ENCODE measurements at places on chromosomes 5 and 9.

- no peaks in the 10 kb centered on the region for H3K4me1 ChIP-seq
- DNase-seq, result no peak
- H3K27ac ChIP-seq, result no peak overlapping the region
- H3K4me3 ChIP-seq, result no peak overlapping the region
Measured at GRCh38 chr5:178081571-178082243, 31.6 kb upstream of the N4BP3 start.

GRCh38 chr9:34362614-34363214 lies 14.0 kb downstream of the MYORG start:
- no peak for DNase-seq
- H3K4me3 ChIP-seq, result no peak overlapping the region
- peaks cover 10% of the 10 kb centered on the region for H3K4me1 ChIP-seq

GRCh38 chr9:22483528-22484070 lies 37.0 kb downstream of the DMRTA1 start:
- DNase-seq, result no peak

DNA sequence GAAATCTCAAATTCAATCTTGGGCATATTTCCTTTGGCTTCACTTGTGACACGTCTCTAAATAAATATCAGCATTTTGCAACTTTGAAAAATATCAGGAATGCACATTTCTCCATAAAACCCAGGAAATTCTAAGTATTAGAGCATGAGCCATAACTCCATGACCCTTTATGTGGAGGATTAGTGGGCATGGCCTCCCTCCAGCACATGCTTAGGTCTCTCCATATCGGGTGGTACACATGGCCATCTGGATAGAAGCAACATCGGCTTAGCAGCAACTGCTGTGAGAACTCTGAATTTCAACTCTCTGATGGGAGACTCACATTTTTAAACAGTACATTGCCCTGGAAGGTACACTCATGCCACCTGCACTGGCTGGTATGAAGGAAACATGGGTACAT lies 73.7 kb upstream of the EGFLAM start:
- peaks cover 7% of the 10 kb centered on the region for H3K4me1 ChIP-seq
- no peaks in the 10 kb centered on the region for H3K27me3 ChIP-seq
- no peak overlapping the region for H3K4me3 ChIP-seq
- no peak for DNase-seq

DNA sequence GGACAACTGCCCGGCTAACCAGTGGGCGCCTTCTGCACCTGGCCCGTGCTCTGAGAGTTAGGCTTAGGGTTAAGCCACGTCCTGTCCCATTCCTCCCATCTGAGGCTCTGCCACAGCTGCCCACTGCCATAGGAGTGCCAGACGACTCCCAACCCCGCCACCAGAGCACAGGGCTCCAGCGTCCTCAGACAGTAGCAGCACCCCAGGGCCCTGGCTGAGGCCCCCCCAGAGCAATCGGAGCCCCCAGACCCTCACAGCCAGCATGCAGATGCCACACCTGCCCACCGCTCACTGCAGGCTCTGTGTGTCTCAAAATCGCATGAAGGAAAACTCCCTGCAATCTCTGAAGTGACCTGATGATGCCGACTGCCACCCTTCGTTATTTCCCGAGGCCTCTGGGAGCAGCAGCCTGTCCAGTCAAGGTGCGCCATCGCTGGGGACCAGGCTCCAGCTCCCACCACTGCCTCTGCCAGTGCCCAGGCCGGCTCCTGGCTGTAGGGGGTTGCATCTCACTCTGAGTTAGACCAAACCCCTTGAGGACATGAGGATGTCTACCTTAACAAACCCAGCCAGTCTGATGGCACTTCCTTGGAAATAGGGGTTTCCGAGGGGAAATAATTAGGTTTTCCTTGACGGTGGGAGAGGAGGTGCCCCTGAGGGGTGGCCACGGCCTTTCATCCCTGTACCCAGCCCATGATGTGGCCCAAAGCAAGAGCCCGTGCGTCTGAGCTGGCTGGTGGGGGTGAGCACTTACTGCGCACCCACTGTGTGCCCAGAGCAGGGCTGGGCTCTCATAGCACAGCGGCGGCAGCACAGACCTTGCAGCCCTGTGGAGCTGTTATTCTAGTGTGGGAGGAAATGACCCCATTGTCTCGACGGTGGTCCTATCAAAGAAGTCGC lies 58.0 kb upstream of the RNF130 start:
- H3K4me1 ChIP-seq, result no peaks in the 10 kb centered on the region
- peak; percentile 5 for DNase-seq
- H3K4me3 ChIP-seq, result no peak overlapping the region
- no peaks in the 10 kb centered on the region for H3K27me3 ChIP-seq
- no peak overlapping the region for H3K27ac ChIP-seq
- no peaks in the 10 kb centered on the region for H3K36me3 ChIP-seq

GRCh38 chr5:145946112-145946861 lies 9.9 kb downstream of the SH3RF2 start:
- H3K27ac ChIP-seq, result peak overlapping the region; percentile 71
- H3K4me3 ChIP-seq, result no peak overlapping the region
- H3K27me3 ChIP-seq, result no peaks in the 10 kb centered on the region
- DNase-seq, result peak; percentile 41

DNA sequence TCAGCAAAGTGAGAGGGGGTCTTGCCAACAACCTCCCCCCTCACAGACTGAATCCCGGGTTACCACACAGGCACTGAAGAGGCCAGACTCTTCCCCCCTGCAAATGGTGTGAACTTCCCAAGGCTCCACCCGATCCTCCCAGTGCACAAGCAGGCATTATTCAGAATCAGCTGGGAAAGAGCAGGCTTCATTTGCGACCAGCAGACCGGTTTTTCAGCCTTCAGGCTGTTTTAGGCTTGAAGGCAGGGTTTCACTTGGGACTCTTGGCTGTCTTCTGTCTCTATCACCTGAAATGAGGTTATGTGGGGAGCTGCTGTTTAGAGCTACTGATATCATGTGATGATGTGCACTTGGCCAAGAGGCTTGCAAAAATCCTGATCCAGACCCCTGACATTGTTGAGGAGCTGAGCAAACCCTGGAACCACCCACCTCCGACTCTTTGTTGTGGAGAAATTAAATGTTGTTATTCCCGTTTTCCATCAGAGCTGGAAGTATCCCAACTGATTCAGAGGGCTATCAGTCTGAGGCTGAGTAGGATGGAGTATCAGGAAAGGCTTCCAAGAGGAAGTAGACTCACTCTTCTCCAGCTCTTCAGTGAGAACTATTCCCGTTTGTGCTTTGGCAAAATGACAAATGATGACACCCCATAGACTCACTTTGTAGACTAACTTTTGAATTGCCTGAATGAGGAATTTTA lies 63.3 kb upstream of the ZFR start:
- H3K4me1 ChIP-seq, result peaks cover 30% of the 10 kb centered on the region
- DNase-seq, result no peak
- H3K27me3 ChIP-seq, result no peaks in the 10 kb centered on the region
- H3K4me3 ChIP-seq, result no peak overlapping the region

- no peak overlapping the region for H3K27ac ChIP-seq
- no peak overlapping the region for H3K4me3 ChIP-seq
- no peak for DNase-seq
- no peaks in the 10 kb centered on the region for H3K27me3 ChIP-seq
- H3K4me1 ChIP-seq, result peaks cover 16% of the 10 kb centered on the region
Measured at GRCh38 chr5:119309326-119309725, 46.5 kb upstream of the TNFAIP8 start.

GRCh38 chr9:137253717-137254623 lies 1.2 kb upstream of the NELFB start:
- peak overlapping the region; percentile 43 for H3K4me3 ChIP-seq
- no peaks in the 10 kb centered on the region for H3K27me3 ChIP-seq
- peaks cover 15% of the 10 kb centered on the region for H3K4me1 ChIP-seq
- DNase-seq, result no peak

GRCh38 chr9:111832449-111832848 lies 37.7 kb upstream of the SHOC1 start:
- no peak overlapping the region for H3K4me3 ChIP-seq
- no peaks in the 10 kb centered on the region for H3K36me3 ChIP-seq
- no peaks in the 10 kb centered on the region for H3K27me3 ChIP-seq
- H3K4me1 ChIP-seq, result no peaks in the 10 kb centered on the region

DNA sequence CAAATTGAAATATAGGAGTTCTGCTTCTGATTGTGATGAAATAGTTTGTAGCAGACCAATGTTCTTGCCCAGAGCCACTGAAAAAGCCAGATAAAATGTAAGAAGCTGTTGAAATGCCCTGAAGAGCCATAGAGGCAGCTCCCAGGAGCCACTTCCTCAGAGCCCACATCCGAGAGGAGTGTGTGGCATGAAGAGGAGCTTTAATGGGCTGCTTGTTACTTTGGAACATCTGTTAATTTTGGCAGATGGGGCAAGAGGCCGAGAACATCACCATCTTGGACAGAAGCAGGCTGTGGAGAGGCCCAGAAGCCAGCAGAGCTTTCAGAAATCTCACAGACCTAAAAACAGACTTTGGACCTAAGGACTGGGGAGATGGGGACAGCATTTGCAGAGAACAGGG lies 370.8 kb downstream of the GADD45G start:
- no peak overlapping the region for H3K4me3 ChIP-seq
- no peak overlapping the region for H3K27ac ChIP-seq
- no peaks in the 10 kb centered on the region for H3K36me3 ChIP-seq
- H3K4me1 ChIP-seq, result peaks cover 2% of the 10 kb centered on the region
- no peak for DNase-seq

DNA sequence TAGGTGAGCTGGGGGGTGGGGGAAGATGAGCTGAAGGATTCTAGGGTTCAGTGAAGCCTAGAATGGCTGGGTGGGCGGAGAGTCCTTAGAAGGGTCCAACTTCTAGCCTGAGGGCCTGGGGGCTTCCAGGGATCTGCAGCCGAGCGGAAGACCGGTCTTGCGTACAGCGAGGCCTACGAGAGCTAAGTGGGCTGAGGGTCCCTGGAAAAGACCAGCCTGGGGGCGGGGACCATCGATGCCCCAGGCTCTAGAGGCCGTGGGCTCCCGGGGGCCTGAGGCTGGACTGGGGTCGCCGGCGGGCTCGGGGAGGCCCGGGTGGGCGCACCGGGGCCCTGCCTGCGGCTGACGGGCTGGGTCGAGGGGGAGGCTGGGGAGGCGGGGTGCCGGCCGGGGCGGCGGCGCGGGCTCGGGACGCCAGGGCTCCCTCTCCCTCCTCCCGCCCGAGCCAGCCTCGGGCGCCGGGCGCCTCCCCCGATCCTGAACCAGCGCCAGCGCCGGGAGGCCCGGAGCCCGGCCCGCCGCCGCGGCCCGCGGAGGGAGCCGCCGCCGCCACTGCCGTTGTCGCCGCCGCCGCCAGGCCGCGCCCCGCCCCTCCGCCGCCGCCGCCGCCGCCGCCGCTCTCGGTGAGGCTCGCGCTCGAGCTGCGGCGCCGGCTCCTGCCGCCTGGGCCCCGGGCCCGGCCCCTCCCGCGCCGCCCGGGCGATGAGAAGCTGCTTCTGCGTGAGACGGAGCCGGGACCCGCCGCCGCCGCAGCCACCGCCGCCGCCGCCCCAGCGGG lies at the start of gene MVB12B:
TSS of gene MVB12B (plus strand) at position 602 of the 778 bp plus-strand sequence. CDS start at position 703, 101 bp downstream.
- H3K27ac ChIP-seq, result peak within 1 kb of the TSS; percentile 92
- H3K27me3 ChIP-seq, result no peaks in the 10 kb centered on the region
- H3K4me3 ChIP-seq, result peak within 1 kb of the TSS; percentile 79
- no peaks in the 10 kb centered on the region for H3K36me3 ChIP-seq
- H3K4me1 ChIP-seq, result peaks cover 11% of the 10 kb centered on the region

- peak; percentile 83 for DNase-seq
- no peak overlapping the region for H3K4me3 ChIP-seq
- H3K27ac ChIP-seq, result peak overlapping the region; percentile 83
Measured at GRCh38 chr5:78699552-78700153, 51.1 kb upstream of the LHFPL2 start.

DNA sequence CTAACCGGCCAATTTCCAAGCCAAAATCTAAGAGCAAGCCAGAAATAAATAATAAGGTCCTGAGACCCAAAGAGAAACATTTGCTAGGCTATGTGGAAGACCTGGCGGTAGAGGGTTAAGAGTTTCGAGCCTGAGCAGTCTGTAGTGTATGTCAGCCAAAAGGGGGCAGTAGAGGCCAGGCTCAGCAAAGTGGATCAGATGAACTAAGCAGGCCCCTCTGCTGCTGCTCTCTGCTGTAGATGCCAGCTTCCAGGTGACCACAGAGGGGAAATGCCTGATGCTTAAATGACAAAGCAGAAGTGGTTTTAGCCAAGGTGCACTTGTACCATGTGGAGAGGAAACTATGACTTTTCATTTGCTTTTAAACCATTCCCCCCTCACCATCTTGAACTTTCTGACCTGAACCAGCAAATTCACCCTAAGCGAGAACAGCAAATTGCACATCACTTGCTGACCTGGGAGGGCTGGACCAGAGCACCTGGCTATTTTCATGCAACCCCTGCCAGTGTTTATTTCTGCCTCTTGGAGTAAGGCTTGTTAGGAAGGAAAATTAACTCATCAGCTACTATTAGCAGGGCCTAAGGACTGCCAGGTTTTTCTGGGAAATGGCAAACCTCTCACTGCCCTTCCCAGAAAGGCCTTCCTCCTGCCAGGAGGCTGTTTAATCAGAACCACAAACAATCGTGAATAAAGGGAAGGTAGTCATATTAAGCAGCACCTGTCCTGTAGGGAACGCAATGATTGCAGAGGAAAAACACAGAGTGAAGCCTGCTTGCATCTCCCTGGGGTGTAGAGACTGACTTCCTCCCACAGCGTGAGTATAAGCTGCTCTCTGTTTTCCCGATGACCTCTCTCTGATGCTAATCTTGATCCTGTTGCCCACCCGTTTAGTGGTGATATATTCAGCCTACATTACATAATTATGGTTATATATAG lies 818.2 kb downstream of the TLR4 start:
- no peak overlapping the region for H3K27ac ChIP-seq
- no peaks in the 10 kb centered on the region for H3K36me3 ChIP-seq
- no peaks in the 10 kb centered on the region for H3K27me3 ChIP-seq
- no peak overlapping the region for H3K4me3 ChIP-seq
- no peaks in the 10 kb centered on the region for H3K4me1 ChIP-seq
- peak; percentile 74 for DNase-seq

DNA sequence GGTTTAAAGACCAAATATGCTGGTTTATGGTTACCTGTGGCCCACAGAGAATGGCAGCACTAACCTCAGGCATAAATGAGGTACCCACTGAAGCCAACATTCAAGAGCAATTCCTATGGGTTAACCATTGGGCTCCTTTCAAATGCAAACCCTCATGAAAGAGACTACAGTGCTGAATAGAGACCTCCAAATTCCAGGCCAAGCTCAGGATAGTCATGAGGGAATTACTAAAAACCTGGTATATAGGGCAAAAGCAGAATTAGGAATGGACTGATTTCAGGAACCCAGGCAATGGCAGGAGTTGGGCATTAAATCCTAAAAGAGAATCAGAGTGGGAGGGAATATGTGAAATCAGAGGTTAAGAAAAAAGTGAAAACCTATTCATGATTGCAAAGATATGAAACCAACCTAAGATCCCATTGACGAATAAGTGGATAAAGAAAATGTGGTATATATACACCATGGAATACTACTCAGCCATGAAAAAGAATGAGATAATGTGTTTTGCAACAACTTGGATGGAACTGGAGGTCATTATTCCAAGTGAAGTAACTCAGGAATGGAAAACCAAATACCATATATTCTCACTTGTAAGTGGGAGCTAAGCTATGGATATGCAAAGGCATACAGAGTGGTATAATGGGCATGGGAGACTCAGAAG lies 51.6 kb downstream of the PDCD1LG2 start:
- no peak overlapping the region for H3K27ac ChIP-seq
- H3K4me3 ChIP-seq, result no peak overlapping the region
- H3K36me3 ChIP-seq, result no peaks in the 10 kb centered on the region
- no peaks in the 10 kb centered on the region for H3K27me3 ChIP-seq
- DNase-seq, result no peak

GRCh38 chr9:3513265-3513818 lies 12.5 kb downstream of the RFX3 start:
- H3K27me3 ChIP-seq, result no peaks in the 10 kb centered on the region
- H3K4me3 ChIP-seq, result no peak overlapping the region
- no peaks in the 10 kb centered on the region for H3K4me1 ChIP-seq
- H3K27ac ChIP-seq, result no peak overlapping the region
- no peaks in the 10 kb centered on the region for H3K36me3 ChIP-seq
